DMS153 (cell line): ENCODE measurements at places on chromosomes 3 and 15.

DNA sequence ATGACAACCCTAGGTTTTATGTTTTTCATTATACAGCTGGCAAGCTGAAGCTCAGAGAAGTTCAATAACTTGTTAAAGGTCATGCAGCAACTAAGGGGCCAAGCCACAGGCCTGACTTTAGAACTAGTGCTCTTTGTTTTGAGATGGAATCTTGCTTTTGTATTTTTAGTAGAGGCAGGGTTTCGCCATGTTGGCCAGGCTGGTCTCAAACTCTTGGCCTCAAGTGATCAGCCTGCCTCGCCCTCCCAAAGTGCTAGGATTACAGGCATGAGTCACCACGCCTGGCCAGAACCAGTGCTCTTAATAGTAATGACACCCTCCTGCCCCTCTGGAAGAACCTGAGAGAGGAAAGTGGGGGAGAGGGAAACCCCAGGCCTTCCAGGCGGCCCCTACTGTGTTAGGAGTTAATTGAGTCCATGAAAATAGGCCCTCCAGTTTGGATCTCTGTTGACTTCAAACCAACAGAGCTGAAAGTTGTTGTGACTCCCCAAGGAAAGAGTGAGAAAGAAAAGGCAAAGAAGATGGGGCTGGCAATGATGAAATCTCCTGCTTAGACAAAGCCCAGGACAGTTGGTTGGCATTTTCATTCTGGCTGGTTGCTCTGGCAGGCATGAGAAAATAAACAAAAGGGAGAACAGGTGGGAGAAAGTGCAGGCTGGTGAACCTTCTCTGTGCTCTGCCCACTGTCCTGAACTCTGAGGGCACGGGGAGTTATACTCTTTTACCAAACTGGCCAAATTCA is 3.6 kb upstream of the PRRT3 start:
- DNase-seq = no peak

DNA sequence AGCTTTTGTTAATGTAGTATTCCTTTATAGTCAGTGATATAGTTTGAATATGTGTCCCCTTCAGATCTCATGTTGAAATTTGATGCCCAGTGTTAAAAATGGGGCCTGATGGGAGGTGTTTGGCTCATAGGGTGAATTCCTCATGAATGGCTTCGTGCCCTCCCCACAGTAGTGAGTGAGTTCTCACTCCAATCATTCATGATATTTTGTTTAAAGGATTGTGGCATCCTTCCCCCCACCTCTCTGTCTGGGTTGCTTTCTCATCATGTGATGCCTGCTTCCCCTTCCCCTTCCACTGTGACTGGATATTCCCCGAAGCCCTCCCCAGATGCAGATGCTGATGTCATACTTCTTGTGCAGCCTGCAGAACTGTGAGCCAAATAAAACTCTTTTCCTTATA is 649.8 kb upstream of the NR2F2 start:
- DNase-seq = no peak

- DNase-seq = no peak
These were observed 83.8 kb upstream of the FNDC3B start for GRCh38 chr3:171955598-171955997.

GRCh38 chr3:156304406-156304805 is 184.0 kb downstream of the KCNAB1 start:
- DNase-seq = no peak

GRCh38 chr3:190387578-190388213 is at the start of gene CLDN16:
Gene CLDN16 (plus strand): TSS chr3:190388163. CDS start chr3:190388330, 167 bp downstream.
- no peak for DNase-seq

DNA sequence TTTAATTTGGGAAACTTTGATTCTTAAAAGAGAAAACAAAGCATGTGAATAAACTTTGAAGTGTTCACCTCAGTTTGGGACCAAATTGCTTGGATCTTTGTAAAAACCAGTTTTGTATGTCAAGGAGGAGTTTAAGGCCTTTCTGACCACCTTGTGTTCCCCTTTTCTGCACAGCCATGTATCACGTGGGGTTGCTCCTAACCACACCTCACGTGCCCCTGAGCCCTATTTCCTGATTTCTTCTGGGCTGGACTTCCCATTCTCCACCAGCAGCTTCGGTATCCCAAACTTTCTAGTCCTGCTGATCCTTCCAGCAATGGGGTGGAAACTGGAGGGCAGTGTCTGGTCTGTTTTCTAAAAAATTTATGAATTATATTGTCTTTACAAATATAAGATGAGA is 76.4 kb upstream of the STT3B start:
- DNase-seq = no peak

DNA sequence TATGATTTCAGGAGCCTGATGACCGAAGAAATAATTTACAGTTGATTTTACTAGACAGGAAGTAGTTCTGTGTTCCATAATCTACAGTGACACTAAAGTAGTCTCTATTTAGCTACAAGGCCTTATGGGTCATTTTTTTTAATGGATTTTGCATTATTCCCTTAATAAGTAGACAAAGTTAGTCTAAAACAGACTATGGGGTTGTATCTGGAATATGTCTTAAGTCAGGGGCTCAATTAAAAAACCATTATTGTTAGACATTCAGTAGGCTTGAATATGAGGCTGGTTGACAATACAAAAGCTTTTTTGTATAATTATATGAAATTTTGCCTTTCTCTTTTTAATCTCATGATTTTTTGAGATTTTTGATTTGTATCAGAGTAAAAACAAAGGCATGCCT is 820.0 kb upstream of the SEMA6D start:
- DNase-seq = no peak

DNA sequence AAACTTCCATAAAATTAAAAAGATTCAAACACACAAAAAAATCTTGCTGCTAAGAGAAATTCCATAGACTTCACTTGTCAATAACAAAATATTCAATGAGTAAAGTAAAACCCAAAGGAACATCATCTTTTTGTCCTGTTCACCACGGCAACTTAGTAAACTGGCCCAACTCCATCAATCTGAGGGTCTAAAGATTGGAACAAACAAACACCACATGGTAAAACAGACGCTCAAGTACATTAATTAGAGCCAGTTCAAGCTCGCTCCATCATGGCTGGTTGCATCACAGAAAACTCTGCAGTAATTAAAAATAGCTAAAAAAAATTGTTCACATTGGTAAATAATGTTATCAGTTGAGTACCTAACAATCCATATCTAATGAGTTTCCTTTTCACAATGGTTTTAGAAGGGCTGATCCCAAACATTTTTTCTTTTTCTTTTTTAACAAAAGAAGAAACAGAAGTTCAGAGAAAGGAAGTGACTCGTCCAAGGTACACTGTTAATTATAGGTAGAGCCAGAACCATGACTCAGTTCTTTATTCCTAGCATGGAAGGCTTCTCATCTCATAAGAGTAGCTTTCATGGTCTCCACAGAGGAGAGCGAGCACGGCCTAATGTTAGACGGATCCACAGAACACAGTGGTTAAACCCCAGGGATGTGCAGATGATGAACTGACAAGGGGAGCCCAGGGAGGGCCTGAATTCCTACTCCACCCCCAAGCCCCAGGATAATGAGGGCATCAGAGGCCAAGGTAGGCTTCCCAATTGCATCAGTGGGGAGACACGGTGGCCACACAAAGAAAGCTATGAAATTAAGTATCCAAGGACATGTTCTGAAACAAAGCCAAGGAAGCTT is 79.2 kb upstream of the ARHGEF3 start:
- no peak for DNase-seq

DNA sequence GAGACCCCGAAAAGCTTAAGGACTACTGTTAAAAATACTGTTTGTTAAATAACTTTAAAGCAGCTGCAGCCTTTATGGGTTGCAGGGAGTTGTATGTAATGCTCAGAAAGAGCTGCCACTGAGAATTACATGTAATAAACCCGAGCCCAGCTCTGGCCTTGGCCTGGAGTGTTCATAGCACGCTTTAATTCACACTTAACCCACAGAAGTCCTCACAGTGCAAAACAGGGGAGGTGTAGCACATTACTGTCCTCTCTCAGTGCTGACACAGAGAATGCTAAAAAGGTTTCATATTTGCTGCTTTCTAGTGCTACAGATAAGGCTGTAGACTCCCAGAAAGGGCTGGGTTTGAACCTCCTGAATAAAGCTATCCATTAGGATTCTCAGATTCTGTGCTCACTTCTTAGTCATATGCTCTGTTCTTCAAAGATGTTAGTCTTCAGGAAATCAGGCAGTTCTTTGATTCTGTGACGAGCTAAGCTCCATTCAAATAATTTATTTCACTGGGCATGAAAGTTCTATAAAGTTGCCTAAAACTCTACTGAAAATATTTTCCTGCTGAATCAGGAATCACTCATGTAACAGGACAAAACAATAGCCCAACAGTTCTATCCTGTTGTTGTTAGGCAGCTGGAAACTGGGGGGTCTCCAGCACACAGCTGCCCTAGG is 108.0 kb downstream of the SENP2 start:
- DNase-seq = no peak
